AG20443 (cell line): ENCODE measurements at places on chromosomes 7 and 10.

GRCh38 chr10:85603151-85603940, 763.2 kb downstream of the GRID1 start:
- DNase-seq: no peak

- no peak for DNase-seq
These were observed 168.6 kb downstream of the LRMDA start for GRCh38 chr10:75599875-75600648.

DNA sequence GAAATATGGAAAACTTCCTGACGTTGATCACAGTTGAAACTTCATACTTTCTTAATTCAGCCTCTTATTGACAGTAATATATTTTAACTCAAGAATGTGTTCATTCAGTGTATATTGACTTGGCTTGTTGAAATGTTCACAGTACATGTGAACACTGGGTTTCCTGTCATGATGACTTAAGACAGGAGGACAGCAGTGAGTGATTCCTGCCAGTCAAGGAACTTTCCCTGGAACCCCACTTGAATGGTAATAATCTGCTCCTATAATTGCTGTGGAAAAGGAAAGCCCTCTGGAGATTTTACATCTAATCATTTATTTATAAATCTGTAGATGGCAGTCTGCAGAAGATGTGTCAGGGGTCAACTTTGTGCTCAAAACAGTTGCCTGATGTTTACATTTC, 216.5 kb downstream of the MGMT start:
- DNase-seq: no peak

GRCh38 chr10:86060386-86061277, 306.0 kb downstream of the GRID1 start:
- no peak for DNase-seq

- DNase-seq: no peak
These were observed 78.8 kb downstream of the CELF2 start for GRCh38 chr10:11096422-11096821.

DNA sequence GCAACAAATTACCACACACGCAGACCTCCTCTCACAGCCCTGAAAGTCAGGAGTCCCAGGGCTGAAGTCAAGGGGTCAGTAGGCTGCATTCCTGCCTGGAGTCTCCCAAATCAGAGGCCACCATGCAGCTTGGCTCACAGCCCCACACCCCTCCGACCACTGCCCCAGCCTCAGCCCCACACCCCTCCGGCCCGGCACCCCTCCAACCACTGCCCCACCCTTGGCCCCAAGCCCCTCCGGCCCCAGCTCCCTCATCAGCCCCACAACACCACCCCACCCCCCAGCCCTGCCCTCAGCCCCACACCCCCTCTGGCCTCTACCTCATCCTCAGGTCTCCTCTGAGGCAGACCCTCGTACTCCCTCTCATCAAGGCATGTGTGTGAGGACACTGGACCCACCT, 85.7 kb downstream of the DIP2C start:
- DNase-seq: no peak
